Left ventricle myocardium inferior (tissue), 1 donor: ENCODE measurements at places on chromosomes 12 and 14. TPM values are rescaled to one million over a fixed set of nuclear protein-coding genes. Genes with fewer than 3 reads are reported as not detected.

Gene CIDEB
- 3.1 TPM for total RNA-seq

Gene B4GALNT3
- 43.4 TPM for total RNA-seq

Gene LRRC43
- 0.74 TPM for total RNA-seq

Gene ACTR6
- total RNA-seq: 18.3 TPM

Gene KRT78
- total RNA-seq: not detected

Gene PDZRN4
- total RNA-seq: 0.14 TPM

Gene MRPL42
- 47.0 TPM for total RNA-seq

Gene CFAP73
- total RNA-seq: not detected

Gene KRT8
- total RNA-seq: 63.4 TPM

Gene RASSF9
- 7.3 TPM for total RNA-seq

Gene GPRC5A
- 0.77 TPM for total RNA-seq

Gene MYRFL
- total RNA-seq: 0.14 TPM

Gene KRT6C
- total RNA-seq: not detected

Gene TEDC1
- total RNA-seq: 4.0 TPM

Gene GRIP1
- total RNA-seq: 0.47 TPM

Gene PPP1R1A
- 75.0 TPM for total RNA-seq

Gene NAB2
- total RNA-seq: 10.1 TPM

Gene SLC4A8
- 0.14 TPM for total RNA-seq

Gene TDRD9
- 4.8 TPM for total RNA-seq

Gene EPYC
- total RNA-seq: not detected

Gene KIF26A
- total RNA-seq: 6.5 TPM

Gene ASPG
- 27.1 TPM for total RNA-seq

Gene JPH4
- total RNA-seq: 0.19 TPM

Gene DTX1
- total RNA-seq: 1.5 TPM

Gene AICDA
- total RNA-seq: not detected

Gene ABCD2
- 6.5 TPM for total RNA-seq

Gene TMEM121
- 2.1 TPM for total RNA-seq

Gene SLC24A4
- total RNA-seq: 0.36 TPM

Gene OTUB2
- 0.27 TPM for total RNA-seq

Gene INHBC
- total RNA-seq: not detected

Gene KRT73
- not detected for total RNA-seq

Gene FBLN5
- total RNA-seq: 62.5 TPM

Gene TPH2
- total RNA-seq: not detected

Gene SLCO1B1
- total RNA-seq: not detected

Gene RNASE12
- total RNA-seq: not detected

Gene TMEM30B
- 0.22 TPM for total RNA-seq

Gene TCL1B
- not detected for total RNA-seq

Gene GZMB
- 0.52 TPM for total RNA-seq

Gene ARHGAP9
- total RNA-seq: 4.2 TPM

Gene SOAT2
- total RNA-seq: not detected

Gene KRT6B
- total RNA-seq: not detected

Gene FOXA1
- total RNA-seq: not detected

Gene BCAT1
- total RNA-seq: 4.3 TPM

Gene FOXN4
- not detected for total RNA-seq

Gene LRRC10
- 43.8 TPM for total RNA-seq

Gene CCDC175
- not detected for total RNA-seq

Gene KSR2
- total RNA-seq: not detected
